ENCODE measurements at places on chromosomes 13 and 19.

- peak; percentile 38 for DNase-seq
These were observed 11.3 kb upstream of the POU2F2 start for GRCh38 chr19:42143341-42144234.

DNA sequence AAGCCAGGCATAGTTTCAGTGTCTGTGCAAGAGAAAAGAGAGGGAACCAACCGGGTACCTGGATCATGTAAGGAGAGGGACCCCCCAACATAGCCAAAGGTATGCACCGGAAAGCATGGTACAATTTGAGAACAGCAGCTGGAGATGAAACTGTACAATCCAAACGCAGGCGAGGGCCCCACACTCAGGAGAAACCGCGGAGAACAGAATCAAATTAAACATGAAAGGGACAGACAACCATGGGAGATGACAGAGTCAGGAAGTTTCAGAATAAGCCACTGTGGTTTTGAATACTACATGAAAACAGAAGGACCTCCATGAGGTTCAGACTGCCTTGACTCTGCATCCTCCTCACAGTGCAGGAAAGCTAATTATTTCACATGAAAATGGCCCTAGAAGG lies 62.9 kb upstream of the SPATA13 start:
- DNase-seq, result no peak

- DNase-seq, result no peak
These were observed 6.9 kb downstream of the F10 start for GRCh38 chr13:113129480-113129879.

DNA sequence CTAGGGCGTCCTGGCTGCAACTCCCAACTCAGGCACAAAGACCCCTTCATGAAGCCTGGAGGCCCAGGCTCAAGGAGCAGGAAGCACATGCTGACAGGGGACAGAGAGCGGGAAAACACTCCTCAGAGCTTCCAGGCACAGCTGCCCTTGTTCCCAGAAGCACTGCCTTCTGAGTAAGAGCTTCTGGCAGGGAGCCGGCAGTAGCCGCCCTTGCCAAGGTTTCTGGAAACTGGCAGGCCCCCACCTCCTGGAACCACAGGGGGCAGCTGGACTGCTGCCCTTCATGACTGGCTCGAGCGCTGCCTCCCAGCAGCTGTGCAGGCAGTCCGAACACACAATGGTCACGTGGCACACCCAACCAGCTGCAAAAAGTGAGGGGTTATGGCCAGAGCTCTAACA lies 33.6 kb upstream of the EPHX3 start:
- DNase-seq, result no peak

GRCh38 chr19:40378509-40378908 lies 11.5 kb downstream of the HIPK4 start:
- DNase-seq, result no peak

DNA sequence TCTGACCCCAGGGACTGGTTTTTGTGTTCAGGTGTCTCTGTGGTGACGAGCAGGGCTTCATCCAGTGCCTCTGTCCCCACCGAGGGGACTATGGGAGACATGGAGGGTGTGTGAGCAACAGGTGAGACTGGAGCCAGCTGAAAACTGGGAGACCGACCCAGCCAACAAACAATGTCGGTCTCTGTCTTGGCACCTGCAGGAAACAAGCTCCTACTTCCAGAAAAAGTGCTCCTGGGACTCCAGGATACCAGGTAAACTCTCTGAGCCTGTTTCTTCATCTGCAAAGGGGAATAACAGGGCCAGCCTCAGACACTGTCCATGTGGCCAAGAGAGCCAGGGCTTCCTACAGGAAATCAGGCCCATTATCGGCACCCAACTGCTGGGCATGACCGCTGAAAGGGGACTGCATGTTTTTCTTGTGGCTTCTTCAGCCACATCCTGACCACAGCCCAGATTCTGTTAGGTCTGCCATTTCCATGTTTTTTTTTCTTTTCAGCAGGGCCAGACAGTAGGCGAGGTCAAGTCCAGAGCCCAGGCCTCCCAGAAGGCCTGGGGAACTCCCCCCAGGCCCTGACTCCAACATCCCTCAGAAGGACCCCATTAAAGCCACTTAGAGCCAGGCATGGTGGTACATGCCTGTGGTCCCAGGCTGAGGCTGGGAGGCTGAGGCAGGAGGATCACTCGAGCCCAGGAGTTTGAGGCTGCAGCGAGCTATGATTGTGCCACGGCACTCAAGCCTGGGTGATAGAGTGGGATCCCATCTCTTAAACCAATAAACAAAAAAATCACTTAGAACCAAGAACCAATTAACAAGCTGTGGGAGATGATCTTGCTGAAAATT lies 836 bp upstream of the BST2 start:
- peak; percentile 53 for DNase-seq

DNA sequence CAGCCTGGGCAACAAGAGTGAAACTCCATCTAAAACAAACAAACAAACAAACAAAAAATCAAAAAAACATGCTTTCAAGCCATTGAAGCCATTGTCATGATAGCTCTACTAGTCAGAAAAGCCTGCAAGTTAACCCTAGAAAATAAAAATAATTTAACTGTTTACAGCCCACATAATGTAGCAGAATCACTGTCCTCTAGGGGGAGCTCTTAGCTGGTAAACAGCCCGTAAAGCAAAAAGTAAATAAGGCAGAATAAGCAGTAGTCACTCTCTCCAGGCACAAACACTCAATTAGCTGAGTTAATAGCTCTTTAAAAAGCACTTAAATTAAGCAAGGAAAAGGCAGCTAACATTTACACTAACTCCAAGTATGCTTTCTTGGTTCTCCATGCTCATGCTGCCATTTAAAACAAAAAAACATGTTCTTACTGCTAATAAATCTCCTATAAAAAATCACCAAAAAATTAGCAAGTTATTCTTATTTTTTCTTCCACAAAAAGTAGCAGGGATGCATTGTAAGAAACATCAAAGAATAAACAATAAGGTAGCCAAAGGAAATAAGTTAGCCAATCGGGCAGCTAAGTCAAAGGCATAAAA lies 11.3 kb downstream of the LILRB4 start:
- peak; percentile 73 for DNase-seq

- DNase-seq, result no peak
These were observed 6.8 kb downstream of the CYSLTR2 start for GRCh38 chr13:48660361-48661076.

GRCh38 chr19:19259741-19260140 lies 13.4 kb downstream of the TM6SF2 start:
- peak; percentile 13 for DNase-seq

- peak; percentile 90 for DNase-seq
These were observed 7.3 kb upstream of the HOOK2 start for GRCh38 chr19:12782424-12783290.

DNA sequence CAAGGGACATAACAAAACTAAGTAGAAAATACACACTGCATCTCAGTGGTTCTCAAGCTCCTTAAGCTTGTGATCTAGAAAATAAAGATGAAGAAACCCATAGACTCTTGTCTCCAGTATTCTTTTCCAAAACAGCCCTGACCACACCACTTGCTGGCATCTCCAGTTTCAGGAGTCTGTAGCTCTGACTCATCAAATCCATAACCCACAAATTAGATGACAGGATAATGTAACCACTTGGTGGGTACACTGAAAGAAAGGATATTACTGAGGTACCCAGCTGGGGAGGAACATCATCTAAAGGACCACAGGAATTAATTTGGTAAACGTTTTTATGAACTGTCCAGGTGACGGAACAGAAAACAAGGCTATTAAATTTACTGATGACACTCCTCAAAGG lies 214.7 kb downstream of the VWA8 start:
- no peak for DNase-seq

DNA sequence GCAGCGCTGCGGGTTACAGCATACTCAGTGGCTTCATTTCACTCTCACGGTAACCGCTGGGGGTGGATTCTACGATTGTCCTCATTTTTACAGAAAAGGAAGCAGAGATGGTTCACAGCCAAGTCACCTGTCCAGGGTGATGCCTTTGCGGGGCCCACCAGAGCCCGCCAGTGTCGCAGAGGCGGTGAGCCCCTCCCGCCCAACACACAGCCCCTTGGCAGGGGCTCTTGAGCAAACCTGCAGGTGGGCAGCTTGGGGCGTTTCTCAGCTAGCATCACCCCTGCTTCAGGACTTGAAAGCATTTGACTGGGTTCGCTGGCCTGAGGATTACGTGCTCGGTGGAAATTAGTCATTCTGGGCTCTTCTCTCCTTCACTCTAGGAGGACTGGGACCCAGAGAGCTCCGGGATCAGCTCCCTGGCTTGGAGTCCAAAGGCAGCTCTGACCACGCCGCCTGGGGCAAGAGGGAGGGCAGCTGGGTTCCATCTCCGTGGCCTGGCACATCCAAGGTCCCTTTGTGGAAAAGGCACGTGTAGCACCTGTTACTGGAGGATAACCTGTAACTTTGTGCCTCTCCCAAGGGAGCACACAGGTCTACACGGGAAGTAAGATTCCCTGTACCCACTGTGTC lies 62.5 kb upstream of the F7 start:
- DNase-seq, result no peak

DNA sequence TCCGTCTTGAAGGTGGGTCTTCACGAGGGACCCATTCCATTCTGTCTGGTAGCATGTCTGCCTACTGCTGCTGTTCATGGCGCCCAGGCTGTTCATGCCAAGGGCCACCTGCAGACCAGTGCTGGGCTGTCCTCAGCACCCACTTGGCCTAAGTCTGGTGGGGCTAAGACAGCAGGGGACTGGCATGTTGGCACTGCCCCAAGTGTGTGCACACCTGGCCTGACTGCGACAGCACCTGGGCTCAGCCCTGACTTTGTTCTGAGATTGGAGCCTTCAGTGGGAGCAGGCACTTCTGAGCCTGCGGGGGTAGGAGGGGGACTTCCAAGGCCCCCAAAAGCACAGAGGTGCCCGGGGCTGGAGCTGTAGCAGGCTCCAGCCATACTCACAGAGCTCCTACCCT lies 250.8 kb upstream of the EDNRB start:
- DNase-seq, result no peak

DNA sequence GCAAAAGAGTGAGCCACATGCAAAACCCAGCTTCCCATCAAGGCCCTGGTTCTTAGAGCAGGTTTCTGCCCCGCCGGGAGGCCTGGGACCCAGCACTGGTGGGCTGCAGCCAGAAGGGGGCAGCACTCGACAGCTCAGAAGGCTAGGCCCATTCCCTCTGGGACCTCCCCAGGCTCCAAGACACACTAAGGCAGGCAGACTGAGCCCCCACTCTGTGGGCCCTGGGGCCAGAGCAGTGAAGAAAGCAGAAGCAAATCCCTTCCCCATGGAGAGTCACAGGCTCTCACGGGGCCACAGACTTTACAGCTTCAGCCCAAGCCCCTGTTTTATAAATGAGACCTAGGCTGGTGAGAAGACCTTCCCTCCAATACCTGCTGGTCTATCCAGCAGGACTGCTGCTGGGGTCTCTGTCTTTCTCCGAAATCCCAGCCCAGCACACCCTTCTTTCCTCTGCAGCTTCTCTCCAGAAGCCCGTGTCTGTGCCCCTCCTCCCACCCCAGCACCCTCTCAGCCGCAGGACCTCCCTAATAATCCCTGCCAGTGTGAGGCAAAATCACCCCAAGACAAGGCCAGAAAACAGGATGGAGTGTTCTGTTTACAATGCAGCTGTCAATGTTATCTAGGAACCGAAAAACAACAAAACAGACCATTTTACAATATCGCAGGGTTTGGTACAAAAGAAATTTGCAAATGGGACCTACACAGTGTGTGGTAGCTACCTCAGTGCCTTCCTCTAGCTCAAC lies 109.3 kb downstream of the ABCC4 start:
- DNase-seq, result peak; percentile 81

DNA sequence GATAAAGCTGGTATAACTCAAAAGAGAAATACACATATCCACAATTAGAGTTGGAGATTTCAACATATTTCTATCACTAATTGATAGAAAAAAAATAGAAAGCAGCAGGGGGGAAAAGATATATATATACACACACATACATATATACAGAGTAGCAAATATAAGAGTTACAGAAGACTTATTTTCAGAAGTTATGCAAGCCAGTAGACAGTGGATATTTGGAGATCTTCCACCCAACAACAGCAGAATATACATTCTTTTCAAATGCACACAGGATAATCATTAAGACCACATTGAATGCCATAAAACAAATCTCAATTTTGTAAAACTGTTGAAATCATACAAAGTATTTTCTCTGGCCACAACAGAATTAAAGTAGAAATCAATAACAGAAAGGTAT lies 192.8 kb downstream of the LACC1 start:
- DNase-seq, result no peak
